A549 treated with AZD2906 at 1 μM for 4 hours (cell line): ENCODE measurements at places on chromosomes 4 and X. TPM values are rescaled to one million over a fixed set of nuclear protein-coding genes. Genes with fewer than 3 reads are reported as not detected.

Gene CT45A10
- total RNA-seq = 0.19 to 0.56 TPM (median 0.32 TPM) in 4 of 5 replicates, not detected in the other

Gene TEX13D
- not detected in 5 replicates for total RNA-seq

Gene ITM2A
- total RNA-seq = 0.06 to 0.15 TPM (median 0.10 TPM) in 3 of 5 replicates, not detected in the others

Gene IL3RA
- total RNA-seq = 0.14 to 0.24 TPM (median 0.21 TPM) in 5 replicates

Gene GAGE2A
- not detected in 5 replicates for total RNA-seq
